ENCODE measurements at places on chromosomes 5 and 9.

DNA sequence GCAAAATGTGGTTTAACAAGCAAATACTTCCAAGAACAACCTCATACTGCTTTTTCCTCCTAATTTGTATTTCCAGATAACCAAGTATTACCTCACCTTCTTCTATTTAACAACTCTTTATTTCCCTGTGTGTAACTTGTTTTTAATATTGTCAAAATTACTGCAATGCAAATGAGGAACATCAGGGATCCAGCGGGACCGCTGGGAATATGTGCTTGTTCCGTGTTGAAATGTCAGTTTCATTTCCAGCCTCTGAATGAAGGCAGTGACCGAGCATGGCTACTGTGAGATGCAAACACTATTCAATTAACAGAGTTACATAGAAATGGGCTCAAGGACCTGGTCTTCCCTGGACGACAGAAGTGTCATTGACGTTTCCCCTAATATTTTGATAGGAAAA, 110.8 kb upstream of the CTSL start:
- DNase-seq, result no peak

DNA sequence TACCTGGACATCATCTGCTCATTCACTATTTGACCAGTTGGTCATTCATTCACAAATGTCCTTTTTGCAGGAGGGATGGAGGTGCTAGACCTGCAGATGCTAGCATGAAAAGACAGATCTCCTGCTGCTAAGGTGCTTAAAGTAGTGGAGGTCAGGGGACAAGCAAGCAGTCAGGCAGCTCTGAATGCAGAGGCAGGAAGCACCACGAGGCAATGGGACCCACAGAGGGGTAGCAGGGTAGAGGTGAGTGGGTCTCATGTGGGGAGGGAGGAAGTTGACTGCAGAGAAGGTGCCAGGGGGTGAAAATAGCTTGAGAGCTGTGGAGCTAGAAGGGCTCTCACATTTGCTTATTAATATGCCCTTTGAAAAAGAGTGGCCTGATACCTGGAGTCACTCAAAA, 25.2 kb downstream of the FXN start:
- no peak for DNase-seq

DNA sequence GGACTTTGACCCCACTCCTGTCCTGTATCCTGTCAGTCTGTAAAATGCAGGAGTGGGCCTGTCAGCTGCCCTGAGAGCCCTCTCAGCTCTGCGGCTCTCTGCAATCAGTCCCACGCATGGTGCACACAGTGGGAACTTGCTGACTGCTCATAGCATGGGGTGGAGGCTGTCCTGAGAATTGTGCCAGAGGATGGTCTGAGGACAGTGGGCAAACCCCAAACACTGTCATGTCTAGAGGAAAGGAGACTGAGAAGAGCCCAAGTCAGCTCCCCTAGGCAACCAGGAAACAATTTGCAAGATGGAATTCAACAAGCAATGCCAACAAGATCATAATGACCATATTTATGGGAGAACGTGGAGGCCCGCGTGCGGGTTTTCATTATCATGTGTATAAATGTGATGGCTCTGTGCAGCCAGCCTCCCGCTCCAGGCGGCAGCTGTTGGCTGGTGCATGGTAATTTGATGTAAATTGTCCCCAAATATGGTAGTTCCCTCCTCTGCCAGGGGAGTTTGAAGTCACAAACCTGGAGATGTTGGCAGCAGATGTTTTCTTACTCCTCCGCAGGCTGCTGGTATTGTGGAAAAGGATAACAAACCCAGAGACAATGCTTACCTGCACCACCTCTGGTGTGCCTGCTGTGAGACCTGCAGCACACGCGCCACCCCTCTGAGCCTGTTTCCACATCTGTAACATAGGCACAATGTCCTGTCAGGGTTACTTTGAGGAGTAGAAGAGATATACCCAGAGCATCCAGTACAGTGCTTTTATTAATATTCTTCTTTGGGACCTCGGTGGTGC, 39.8 kb upstream of the ALDH1B1 start:
- no peak for DNase-seq

GRCh38 chr9:85536514-85536913, 205.2 kb downstream of the AGTPBP1 start:
- DNase-seq, result no peak

GRCh38 chr9:94822273-94822672, 95.8 kb downstream of the AOPEP start:
- DNase-seq, result no peak

DNA sequence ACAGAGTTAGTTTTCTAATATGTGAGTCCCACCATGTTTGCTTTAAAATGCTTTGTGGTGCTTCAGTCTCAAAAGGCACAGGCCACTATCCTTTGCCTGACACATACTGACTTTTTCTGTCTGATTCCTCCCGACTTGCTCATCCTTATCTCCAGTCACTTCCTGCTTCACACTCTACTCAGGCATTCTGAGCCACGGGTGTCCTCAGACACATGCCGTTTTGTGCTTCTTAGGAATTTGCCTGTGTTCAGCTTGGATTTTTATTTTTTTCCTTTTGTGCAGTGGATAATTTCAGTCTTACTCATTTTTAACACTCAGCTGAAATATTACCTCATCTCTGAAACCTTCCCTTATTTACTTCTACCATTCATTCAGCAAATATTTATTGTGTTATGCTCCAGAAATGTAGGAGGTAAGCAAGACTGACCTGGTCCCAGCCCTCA, 54.1 kb downstream of the MAN2A1 start:
- no peak for DNase-seq

Measured in activated T-helper 9 cell treated with anti-CD3 and anti-CD28 coated beads, Interleukin-2, amount 50 U/mL, for 16 hours (primary cell).